ENCODE measurements at places on chromosomes 4 and X.

GRCh38 chr4:176726803-176727202 is 65.9 kb downstream of the VEGFC start:
- DNase-seq, result peak; percentile 99

DNA sequence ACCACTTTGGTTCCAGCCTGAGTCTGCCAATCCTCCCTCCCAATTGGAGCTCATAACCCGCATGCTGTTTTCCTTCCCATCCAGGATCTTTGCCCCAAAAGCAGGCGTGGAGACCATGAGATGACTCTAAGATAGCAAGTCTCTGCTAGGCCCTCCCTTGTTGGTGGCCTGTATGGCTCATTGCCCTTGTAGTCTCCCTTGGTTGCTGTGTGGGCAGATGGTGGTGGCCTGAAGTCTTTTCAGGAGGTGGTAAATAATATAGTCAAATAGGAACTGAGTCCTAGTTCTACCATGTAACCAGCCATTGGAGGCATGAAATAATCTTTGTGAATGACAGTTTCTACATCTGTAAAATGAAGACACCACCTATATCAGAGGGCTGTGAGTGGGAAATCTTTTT is 1.2 kb downstream of the ATP6AP1 start:
- no peak for DNase-seq

GRCh38 chr4:105122350-105122749 is 24.3 kb upstream of the TET2 start:
- peak; percentile 12 for DNase-seq

- DNase-seq, result peak; percentile 90
Measured at GRCh38 chrX:68995780-68996551, 167.1 kb downstream of the EFNB1 start.

- DNase-seq, result peak; percentile 44
Measured at GRCh38 chr4:30094887-30095286, 625.3 kb upstream of the PCDH7 start.

- no peak for DNase-seq
Measured at GRCh38 chr4:176262243-176262642, 6.8 kb downstream of the ASB5 start.

- DNase-seq, result no peak
Measured at GRCh38 chr4:52212702-52213101, 161.6 kb downstream of the SPATA18 start.

Measured in fibroblast of lung (primary cell).